ENCODE measurements at places on chromosomes 5 and 9. TPM values are rescaled to one million over a fixed set of nuclear protein-coding genes. Genes with fewer than 3 reads are reported as not detected.

MCTP1 gene
- total RNA-seq = 1.0 TPM

ANKRD20A1 gene
- total RNA-seq = not detected

DNA sequence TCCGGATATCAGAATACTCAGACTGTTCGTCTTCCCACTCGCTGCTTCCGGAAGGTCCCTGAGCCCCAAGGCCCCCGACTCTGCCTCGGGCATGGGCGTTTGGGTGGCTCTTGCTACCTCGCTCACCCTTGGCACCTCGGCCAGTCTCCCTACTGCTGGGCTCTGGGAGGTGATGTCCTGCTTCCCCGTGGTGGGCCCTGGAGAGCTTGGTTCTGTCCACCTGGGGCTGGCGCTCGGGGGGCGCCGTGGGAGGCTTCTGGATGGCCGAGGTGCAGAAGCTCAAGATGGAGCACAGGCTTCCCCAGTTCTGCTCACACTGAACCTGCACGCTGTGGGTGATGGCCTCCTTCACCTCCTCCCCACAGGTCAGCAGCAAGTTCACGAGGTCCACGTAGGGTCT, 10.4 kb downstream of the STC2 start:
- DNase-seq = no peak

CCDC152 gene
- total RNA-seq = 6.6 TPM

DNAI1 gene
- 0.96 TPM for total RNA-seq

- no peak for DNase-seq
Measured at GRCh38 chr5:132204371-132205135, 23.1 kb downstream of the P4HA2 start.

SLC34A3 gene
- total RNA-seq = 0.03 TPM

GRCh38 chr5:118825226-118825625, 163.1 kb downstream of the DTWD2 start:
- no peak for DNase-seq

DNA sequence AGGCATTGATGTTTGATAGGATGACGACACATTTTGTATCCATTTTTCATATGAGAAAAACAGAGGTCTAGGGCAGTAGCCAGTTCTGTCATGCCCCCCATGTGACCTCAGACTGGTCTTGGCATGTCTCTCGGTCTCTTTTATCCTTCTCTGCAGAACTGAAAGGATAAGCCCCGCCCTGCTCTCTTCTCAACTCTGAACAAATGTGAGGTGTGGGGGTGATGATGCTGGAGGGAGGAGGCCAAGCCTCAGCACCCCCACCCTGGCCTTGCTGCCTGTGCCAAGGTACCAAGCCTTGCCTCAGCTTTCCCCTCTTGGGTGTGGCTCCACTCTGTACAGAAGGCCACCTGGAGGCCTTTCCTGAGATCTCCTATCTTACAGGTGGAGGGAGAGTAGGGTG, 19.5 kb upstream of the CRB2 start:
- no peak for DNase-seq

- peak; percentile 59 for DNase-seq
Measured at GRCh38 chr9:806285-807156, 35.0 kb upstream of the DMRT1 start.

DNA sequence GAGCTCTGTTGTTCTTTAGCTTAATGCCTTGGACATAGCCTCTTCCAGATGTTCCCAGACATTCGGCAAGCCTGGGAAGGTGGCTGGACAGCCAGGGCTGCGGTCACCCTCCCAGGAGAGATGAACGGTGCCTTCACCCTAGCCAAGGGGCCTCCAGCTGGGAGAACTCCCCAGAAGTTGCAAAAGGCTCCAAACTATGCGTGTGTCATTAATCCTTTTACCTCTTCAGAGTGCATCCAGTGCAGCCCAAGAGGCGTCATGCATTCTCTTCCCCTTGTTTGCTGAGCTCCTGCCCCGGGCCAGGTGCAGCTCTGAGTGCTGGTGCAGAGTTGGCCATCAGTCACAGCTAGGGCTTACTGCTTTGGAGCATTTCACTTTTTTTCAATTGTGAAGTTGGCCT, 22.8 kb downstream of the HMCN2 start:
- DNase-seq = no peak

DNA sequence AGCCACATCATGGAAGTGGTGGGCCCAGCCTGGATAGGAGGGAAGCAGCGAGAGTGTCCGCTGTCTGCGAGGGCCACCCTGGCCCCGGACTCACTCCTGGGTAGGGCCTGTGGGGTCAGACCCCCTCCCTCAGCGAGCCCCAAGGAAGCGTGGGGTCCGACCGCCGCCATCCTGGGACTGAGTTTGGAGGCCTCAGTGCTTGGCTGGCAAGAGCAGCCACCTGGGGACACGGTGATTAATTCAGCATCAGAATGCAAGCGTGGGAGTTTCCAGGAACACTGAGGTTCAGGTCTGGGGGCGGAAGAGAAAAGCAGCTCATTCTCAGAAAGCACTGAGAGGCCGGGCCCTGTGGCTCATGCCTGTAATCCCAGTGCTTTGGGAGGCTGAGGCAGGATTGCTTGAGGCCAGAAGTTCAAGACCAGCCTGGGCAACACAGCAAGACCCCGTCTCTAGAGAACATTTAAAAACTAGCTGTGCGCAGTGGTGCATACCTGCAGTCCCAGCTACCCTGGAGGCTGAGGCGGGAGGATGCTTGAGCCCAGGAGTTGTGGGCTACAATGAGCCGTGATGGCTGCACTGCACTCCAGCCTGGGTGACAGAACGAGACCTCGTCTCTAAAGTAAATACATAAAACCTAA, 18.3 kb upstream of the CAMSAP1 start:
- DNase-seq = peak; percentile 65

BASP1 gene
- total RNA-seq = 144 TPM

DNA sequence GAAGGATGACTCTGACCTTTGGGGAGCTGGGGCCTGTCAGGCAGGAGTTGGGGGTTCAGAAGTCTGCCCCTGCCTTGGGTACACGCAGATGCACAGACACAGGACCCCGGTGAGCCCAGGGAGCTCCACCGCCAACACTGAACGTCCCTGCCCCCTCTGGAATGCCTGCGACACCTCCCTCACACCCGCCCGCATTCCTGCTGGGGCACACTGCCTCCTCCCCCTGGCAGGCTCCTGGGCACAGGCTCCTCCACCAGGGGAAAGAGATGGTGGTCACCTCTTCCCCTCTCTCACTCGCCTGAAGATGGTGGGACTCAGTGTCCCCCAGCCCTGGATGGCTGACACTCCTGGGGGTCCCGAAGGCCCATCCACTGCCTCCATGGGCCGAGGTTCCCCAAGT, 12.0 kb downstream of the CRB2 start:
- DNase-seq = peak; percentile 73

DNA sequence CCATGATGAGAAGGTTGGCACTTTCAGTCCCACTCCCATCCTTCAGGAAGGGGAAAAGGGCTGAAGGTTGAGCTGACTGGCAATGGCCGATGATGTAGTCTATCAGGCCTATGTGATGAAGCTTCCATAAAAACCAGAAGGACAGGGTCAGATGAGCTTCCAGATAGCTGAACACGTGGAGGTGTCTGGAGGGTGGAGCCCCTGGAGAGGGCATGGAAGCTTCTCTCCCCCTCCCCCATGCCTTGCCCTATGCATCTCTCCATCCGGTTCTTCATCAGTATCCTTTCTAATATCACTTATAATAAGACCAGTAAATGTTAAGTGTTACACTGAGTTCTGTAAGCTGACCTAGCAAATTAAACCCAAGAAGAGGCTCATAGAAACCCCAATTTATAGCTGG, 32.6 kb upstream of the SMU1 start:
- no peak for DNase-seq

DNA sequence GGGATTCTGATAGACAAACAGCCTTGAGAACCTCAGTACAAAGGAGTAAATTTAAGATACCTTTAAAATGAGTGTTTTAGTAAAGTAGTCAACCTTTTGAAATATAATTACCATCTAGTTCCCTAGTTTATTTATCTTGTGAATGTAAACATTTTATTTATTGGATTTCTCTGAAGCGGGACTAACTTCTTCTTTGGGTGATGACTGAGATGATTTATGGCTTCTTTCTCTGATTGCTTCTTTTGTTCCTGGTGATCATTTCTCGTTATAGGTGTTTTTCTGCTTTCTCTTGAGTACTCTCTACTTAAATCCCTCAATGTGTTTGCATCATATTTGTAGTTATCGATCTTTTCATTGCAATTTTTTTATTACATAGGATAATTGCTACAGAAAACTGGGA, 33.2 kb downstream of the PRDM6 start:
- no peak for DNase-seq

GRCh38 chr5:1725641-1726468, 73.8 kb downstream of the MRPL36 start:
- peak; percentile 89 for DNase-seq

DNA sequence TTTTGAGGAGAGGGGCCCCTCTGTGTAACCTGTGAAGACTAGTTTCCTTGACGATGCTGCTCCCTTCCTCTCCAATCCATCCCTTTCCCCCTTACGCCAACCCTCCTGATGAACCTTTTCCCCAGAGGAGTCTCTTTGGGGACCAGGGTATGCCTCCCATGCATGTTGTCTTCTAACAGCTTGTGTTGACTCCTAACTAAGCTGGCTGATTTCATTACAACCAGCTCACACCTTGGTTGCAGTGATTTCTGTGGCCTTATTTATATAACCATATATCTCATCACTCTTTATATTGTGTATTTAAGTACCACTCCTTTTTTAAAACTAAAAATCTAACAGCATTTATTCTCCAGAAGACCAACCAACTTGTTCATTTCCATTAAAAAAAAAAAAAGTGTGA, 42.5 kb downstream of the SFXN1 start:
- no peak for DNase-seq

GRCh38 chr9:92968081-92968480, 20.8 kb downstream of the FGD3 start:
- no peak for DNase-seq

DNA sequence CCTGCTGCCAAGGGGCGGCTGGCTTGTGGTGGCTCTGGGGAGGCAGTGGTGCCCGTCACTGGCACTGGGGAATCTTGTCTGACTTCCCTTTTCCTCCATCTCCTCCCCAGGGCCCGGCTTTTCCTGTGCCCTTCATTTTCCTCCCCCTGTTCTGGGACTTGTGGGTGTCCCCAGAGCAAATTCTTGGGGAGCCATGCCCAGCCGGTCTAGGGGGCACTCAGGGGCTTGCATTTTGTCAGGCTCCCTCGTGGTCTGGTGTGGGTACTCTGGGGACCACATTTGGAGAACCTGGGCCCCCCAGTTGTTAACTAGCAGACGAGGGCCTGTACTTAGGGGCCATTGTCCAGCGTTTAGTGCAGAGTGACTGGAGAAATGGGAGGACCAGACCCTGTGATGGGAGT, 105.2 kb upstream of the IER5L start:
- no peak for DNase-seq

CBY3 gene
- total RNA-seq = 0.44 TPM

DNA sequence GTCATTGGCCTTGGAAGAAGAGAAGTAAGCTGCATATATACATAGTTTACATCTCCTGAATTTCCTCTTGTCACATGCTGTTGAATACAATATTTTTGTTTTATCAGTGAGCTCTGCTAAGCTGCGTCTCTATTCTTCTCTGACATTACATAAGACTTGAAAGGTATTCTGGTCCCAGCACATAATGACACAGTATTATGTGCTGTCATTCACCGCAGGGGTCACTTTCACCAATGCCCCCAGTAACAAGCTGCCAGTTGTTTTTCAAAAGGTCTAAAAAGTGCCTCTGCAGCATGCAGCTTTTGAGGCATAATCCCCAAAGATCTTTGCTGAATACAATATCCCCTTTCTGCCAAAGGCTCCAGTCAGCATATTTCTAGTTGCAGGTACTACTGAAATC, 349.0 kb upstream of the FAM174A start:
- no peak for DNase-seq

- no peak for DNase-seq
Measured at GRCh38 chr9:81849631-81850259, 78.5 kb upstream of the SPATA31D4 start.

CFAP157 gene
- not detected for total RNA-seq

DNA sequence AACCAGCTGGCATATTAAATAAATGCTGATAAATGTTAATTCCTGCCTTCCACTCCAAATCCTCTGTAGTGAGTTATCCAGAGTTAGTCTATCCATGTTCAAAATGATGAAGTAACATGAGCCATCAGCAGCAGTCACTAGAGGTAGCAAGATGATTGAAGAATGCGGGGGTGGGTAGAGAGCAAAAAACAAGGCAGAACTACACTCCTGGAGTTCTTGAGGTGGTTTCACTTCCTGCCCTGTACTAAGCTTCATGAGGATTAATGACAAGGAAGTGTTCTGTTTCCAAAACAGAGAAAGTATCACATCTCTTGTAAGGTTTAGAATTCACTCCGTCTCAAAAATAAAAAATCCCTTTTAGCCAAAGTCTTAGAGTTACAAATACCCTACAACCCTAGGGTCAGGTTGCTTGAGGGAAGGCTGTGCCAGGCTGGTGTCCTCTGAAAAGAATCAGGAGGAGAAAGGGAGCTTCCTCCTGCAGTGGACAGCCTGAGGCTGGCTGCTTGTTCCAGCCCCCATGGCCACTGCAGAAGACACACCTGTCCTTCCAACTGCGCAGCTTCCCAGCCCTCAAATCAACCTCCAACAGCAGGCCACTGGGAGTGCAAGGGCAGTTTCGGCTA, 180.2 kb downstream of the DENND1A start:
- peak; percentile 31 for DNase-seq

- no peak for DNase-seq
Measured at GRCh38 chr9:111744363-111744762, 50.4 kb downstream of the SHOC1 start.

DNA sequence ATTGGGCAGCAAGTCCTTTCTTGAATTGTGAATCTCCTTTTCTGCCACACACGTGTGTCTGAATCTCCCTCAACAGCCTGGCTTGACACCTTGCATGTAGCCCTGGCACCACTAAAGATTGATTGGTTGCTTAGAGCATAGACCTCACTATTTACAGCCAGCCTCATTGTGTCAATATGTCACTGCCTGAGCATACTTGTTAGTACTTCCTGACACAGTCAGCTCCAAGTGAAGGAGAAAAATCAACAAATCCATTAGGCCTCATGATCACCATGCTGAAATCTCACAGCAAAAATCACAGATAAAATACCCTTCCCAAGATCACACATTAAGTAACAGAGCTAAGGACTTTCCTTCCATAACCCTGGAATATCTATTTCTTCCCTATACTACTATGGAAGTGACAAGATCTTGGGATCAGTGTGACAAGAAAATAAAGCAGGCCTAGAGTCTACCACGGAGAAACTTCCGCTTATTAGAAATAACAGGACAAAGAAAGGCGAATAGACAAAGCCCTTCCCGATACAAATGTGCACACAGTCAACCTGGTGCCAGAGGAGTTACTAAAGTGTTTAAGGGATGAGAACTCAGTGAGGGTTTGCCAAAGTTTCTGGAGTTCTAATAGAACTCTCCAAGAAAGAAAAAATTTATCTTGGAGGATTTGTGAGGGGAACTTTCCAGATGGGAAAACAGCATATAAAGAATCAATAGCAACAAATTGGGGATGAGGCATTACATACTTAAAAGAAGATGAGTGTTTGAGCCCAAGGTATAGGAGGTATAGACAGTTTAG, 5.6 kb upstream of the ARL15 start:
- DNase-seq = no peak

GRCh38 chr9:406886-407654, 192.4 kb downstream of the DOCK8 start:
- no peak for DNase-seq

INSL6 gene
- not detected for total RNA-seq
